Activated CD8-positive, alpha-beta memory T cell treated with anti-CD3 and anti-CD28 coated beads, Interleukin-2, amount 50 U/mL, for 4 hours (primary cell): ENCODE measurements at places on chromosomes 7 and 10.
A peak's percentile ranks its signal among the peaks of the same experiment; 100 is the strongest.

DNA sequence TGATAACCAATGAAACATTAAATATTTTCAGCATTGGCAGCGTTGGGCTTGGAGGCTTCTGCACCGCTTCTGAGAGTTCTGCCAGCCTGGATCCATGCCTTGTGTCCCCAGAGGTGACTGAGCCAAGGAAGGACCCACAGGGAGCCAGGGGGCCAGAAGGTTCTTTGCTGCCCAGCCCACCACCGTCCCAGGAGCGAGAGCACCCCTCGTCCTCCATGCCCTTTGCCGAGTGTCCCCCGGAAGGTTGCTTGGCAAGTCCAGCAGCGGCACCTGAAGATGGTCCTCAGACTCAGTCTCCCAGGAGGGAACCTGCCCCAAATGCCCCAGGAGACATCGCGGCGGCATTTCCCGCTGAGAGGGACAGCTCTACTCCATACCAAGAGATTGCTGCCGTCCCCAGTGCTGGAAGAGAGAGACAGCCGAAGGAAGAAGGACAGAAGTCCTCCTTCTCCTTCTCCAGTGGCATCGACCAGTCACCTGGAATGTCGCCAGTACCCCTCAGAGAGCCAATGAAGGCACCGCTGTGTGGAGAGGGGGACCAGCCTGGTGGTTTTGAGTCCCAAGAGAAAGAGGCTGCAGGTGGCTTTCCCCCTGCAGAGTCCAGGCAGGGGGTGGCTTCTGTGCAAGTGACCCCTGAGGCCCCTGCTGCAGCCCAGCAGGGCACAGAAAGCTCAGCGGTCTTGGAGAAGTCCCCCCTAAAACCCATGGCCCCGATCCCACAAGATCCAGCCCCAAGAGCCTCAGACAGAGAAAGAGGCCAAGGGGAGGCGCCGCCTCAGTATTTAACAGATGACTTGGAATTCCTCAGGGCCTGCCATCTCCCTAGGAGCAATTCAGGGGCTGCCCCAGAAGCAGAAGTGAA lies 93.9 kb downstream of the TACC2 start:
- DNase-seq: no peak

DNA sequence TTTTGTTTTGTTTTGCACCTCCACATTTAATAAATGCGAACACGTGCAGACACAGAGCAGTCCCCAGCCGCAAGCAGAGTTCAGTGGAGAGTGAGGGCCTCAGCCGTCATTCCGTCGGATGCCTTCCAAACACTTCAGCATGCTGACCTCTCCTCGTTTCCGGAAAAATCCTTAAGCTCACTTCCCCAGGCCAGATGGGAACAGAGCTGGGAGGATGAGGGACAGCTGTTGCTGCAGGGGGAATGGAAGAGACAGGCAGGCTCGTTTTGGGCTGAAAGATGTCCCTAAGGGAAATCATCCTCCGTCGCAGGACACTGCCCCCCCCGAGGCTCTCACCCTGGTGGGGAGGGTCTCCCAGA lies 17.2 kb upstream of the FGFR2 start:
- DNase-seq: no peak

- no peak for DNase-seq
Observed at GRCh38 chr7:12905671-12906070, 218.2 kb downstream of the ARL4A start.

- no peak for DNase-seq
Observed at GRCh38 chr10:64760371-64760770, 1239.2 kb downstream of the REEP3 start.

DNA sequence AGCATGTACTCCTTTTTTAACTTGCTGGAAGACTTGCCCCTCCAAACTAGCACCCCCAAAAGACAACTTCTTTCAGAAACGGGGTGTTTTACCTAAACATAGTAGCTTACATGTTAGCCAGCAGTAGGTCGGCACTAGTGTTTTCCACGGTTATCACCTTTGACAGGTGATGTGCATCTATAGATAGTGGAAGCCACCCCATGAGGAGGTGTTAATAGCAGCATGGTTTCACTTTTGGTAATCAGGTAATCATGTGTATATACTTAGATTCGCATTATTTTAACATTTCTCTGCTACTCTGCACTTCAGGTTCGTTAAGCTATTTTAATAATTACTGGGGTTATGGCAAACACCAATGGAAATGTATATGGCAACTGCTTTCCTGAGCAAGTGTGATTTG lies 17.6 kb downstream of the SRI start:
- DNase-seq: no peak

- DNase-seq: no peak
Observed at GRCh38 chr10:101903827-101904550, 60.4 kb upstream of the KCNIP2 start.

DNA sequence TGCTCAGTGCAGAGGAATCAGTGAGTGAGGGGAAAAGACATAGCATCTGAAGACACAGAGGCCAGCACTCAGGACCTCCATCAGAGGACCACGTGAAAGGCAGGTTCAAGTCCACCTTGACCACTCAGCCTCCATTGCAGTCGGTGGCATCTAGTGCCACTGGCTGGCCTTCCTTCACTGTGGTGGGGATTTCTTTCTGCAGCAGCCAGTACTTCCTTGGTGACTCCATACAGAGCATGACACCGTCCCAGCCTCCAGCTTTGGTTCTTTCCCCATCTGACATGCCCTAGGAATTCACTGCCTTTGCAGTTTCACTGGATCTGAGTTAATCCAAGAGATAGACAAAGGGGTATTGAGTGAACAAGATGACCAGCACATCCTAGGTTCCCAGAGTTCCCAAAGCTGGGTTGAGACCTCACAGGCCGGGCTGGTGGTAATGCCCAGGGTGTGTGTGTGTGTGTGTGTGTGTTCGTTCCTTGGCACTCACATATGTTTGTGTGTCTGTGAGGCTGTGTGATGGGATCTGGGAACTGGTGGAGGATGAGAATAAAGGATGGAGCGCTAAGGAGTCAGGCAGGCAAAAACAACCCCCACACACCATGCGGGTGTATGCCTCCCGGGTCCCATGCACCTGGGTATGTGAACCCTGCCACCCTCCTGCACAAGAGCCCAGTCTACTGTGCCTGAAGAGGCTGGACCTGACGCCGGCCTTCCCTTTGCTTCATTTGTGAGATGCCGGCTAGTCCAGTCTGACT lies 57.8 kb downstream of the SYPL1 start:
- no peak for DNase-seq

DNA sequence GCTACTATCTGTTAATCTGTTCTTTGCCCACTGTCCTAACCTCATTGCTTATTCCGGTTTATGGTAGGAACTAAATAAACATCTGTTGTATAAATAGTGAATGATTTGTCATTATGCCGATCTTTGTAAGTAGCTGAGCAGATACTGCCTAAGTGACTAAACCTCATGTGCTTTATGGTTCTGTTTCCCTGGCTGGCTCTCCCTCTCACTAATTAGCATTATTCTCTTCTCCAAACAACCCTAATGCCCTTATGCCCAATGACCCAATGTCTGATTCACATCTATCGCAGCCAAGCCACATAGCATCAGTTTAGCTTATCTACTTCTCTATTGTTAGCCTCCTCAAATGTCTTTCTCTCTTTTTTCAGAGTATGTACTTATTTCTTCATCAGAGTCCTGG lies 462.3 kb upstream of the POT1 start:
- DNase-seq: no peak

DNA sequence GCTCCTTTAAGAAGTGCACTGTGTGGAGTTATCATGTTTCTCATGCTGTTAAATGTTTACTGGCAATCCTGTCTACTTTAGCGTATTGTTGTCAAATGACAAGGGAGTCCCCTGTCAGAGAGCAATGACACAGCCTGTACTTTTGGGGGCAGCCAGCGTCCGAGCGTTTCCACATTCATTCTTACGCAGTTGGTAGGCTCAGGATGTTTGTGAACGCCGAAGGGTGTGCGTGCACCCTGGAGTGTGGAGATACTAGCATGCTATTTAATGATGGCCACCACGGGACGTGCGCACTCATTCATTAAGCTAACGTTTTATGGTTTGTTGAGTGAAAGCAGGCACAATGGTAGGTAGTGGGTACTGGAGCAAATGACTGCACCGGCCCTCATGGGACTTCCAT lies 48.0 kb downstream of the CUX1 start:
- DNase-seq: no peak

- DNase-seq: no peak
Observed at GRCh38 chr7:129947701-129948100, 5.1 kb downstream of the UBE2H start.

GRCh38 chr7:139750459-139751095 lies 27.2 kb downstream of the HIPK2 start:
- DNase-seq: no peak

GRCh38 chr7:33300131-33300530 lies 170.8 kb downstream of the BBS9 start:
- no peak for DNase-seq

DNA sequence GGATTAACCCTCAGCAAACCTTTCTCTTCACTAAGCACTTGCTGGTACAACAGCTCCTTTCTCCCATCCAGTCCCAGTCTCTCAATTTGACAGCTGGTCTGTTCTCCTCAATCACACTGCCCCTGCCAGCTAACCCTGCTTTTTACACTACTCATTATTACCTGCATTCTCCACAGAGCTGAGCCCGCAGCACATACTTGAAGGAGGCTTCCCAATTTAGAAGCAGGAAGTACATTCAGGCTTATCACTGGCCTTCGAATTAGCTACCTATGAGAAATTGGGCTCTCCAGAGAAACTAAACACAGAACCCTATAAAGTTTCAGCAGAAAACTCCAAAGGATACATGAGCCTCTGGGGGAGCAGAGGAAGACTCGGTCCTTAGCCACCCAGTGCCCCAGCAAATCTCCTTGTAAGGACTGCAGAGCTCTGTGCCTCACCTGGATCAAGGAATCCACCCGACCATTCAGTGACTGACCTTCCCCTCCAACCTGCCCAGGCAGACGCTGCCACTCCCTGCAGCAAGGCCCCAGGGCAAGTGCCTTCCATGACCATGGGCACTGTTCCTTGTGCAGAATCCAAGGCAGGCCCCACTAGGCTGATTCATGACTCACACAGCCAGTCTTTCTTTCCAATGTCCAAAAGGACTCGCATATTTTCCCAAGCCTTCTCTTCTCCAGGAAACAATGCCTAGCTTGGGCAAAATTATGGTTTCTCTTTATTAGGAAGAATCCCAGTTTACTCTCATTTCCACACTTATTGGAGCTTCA lies 68.0 kb downstream of the VOPP1 start:
- no peak for DNase-seq

DNA sequence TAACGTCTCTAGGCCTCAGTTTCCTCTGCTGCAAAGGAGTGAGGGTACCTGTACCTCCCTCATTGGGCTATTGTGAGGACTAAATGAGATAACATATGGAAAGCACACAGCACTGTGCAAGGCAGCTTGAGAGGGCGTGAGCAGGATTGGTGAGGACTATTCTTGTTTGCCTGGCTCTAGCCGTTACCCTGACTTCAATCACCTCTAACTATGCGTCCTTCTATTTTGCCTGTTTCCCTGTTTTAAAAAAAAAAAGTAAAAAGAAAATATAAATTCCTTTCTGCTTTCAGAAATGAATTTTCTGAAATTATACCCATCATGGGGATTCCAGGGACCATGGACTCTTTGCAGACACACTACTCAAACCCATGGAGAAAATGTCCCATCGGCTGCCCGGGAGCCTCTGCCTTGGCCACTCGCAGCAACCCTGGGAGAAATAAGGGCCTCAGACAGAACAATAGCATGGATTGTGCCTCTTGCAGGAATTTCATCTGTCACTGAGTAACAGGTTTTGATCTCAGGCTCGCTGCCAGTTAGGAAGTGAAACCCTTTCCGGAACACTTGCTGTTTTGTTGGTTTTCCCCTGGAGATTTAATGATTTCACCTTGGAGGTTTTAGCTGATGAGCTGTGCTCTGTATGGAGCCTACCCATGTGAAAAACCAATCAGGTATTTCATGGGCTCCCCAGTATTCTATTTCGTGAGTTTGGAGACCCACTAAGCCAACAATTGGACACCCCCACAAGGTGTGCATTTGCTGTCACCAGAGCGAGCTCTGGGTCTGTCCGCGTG lies 55.6 kb downstream of the STEAP1B start:
- no peak for DNase-seq

- DNase-seq: no peak
Observed at GRCh38 chr7:76310102-76310957, 7.9 kb downstream of the HSPB1 start.

- DNase-seq: no peak
Observed at GRCh38 chr7:69651101-69651590, 52.9 kb downstream of the AUTS2 start.

DNA sequence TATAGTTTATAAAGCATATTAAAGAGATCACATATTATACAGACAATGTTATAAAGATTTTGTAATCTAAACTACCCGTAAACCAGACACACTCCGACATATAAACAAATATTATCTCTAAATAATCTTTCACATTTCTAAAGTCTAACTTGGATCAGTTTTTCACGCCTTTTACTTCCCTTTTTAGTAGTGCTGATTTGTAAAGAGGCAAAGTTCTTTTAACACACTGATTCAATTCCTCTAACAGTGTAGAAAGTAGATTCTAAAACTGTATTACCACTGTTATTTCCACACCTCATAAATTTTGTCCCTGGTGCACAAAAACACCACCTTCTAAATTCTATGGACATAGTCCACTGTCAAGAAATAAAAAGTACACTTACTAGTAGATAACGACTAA lies 230.9 kb downstream of the DOCK4 start:
- no peak for DNase-seq

GRCh38 chr10:31707093-31708039 lies 221.3 kb downstream of the ARHGAP12 start:
- peak; percentile 29 for DNase-seq

- no peak for DNase-seq
Observed at GRCh38 chr10:79170993-79171392, 102.2 kb downstream of the ZMIZ1 start.

DNA sequence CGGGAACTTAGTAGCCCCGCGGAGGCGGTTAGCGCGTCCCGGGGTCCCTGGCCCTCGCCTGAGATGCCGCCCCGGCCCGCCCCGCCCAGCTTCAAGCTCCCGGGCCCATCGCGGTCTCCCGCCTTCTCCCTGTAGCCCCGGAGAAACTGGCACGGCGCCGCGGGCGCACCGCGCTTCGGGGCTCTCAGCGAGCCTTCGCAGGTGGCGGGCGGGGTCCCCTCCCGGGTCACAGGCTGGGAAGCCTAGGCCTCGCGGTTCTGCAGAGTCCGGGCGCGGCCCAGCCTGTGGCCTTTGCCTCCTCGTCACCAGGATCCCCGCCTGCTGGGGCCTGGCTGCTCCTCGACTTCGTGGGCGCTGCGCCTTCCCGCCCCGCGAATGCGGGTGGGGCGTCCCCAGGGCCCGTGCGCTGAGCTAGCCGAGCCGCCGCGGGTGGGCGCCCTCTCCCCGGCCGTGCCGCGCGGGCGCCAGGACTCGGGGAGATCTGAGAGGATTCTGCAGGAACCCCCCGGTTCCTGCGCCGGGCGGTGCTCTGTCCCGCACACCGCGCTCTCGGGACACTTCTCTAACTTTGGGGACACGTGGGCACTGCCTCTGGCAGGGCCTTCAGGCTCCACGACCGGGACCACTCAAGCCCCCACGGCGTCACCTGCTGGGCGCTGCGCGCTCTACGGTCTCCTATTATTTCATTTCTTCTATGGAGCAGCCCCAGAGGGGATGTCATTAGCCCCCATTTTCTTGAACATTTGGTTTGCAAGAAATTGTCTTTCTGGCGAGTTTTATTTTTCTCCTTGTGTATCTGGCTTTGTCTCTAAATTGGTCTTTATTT lies 682 bp upstream of the RGS10 start:
- peak; percentile 72 for DNase-seq
